Inflammatory macrophage treated with lipopolysaccharide for 1 hour (primary cell): ENCODE measurements at places on chromosomes 6 and 20.
A peak's percentile ranks its signal among the peaks of the same experiment; 100 is the strongest.

DNA sequence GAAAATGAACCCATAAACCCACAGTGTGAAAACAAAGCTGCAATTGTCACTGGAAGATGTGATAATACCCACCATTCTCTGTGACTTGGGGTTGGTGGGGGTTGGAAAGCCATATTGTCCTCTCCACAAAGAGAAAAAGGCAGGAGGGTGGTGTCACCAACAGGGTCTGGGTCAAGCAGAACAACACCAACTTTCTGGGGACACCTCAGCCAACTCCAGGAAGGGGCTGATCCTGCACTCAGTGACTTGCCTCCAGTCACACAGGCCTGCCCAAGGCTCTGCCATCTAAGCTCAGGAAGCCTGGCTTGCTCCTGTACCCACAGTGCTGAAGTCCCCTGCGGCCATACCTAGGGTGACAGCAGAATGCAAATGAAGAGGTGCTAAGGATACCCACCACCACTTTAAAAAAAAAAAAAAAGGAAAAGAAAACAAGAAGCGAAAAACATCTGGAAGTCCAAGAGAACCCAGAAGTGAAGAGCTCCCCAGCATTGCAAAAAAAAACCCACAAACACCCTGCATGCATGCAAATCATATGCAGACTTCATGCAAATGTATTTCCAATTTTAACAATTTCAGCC is 110.6 kb downstream of the PREX1 start:
- no peak for DNase-seq

DNA sequence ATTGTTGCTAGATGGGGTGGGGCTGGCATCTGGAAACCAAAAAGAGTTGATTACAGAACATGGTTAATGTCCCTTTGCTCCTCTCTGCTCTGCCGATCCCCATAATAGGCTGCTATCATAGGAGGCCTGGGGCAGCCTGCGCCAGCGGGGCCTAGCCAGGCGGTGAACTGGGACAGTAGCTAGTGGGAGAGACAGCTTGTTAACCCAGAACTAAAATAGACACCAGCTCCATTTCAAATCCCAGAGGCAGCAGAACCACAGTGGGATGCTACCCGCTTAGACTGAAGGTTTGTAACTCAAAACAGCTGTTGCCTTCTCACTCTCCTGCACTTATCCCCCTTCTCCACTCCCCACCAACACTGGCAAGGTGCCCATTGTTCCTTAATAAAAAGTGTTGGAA is 98.5 kb downstream of the SSR1 start:
- no peak for DNase-seq

- DNase-seq: no peak
Observed at GRCh38 chr20:24916412-24916811, 32.7 kb upstream of the CST7 start.

GRCh38 chr6:168518348-168518745 is 77.4 kb downstream of the SMOC2 start:
- DNase-seq: no peak

GRCh38 chr6:166997768-166998255 is 1.4 kb upstream of the CEP43 start:
- peak; percentile 52 for DNase-seq

- DNase-seq: no peak
Observed at GRCh38 chr6:110882824-110883554, 8.4 kb downstream of the AMD1 start.

- no peak for DNase-seq
Observed at GRCh38 chr6:6543181-6543879, 45.2 kb upstream of the LY86 start.

DNA sequence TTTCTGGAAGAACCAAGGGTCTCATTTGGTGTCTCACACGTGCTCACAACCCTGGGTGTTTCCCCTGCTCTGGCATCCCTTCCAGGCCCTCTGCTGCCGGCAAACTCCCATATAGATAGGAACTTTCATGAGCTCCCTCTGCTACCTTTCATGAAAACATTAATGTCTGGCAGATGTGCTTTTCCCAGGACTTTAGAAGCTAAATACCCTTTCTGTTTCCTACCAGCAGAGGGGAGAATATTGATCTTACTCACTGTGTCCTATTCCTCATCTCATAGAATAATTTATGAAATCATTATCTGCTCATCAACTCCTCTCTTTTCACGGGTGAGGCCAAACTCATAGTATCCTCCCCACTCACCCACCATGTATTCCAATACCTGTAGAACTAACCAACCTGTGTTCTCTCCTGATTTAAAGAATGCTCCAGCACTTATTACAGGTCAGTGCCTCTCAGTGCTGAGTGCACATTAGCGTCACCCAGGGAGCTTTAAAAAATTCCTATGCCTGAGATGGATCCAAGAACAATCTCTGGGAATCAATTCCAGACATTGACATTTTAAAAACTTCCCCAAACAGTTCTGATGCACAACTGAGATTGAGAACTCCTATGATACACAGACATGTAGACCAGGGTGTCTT is 298.5 kb upstream of the JAG1 start:
- DNase-seq: no peak

GRCh38 chr6:36139431-36139830 is 9.1 kb downstream of the MAPK13 start:
- no peak for DNase-seq

GRCh38 chr6:91043751-91044150 is 456.9 kb upstream of the MAP3K7 start:
- DNase-seq: no peak

DNA sequence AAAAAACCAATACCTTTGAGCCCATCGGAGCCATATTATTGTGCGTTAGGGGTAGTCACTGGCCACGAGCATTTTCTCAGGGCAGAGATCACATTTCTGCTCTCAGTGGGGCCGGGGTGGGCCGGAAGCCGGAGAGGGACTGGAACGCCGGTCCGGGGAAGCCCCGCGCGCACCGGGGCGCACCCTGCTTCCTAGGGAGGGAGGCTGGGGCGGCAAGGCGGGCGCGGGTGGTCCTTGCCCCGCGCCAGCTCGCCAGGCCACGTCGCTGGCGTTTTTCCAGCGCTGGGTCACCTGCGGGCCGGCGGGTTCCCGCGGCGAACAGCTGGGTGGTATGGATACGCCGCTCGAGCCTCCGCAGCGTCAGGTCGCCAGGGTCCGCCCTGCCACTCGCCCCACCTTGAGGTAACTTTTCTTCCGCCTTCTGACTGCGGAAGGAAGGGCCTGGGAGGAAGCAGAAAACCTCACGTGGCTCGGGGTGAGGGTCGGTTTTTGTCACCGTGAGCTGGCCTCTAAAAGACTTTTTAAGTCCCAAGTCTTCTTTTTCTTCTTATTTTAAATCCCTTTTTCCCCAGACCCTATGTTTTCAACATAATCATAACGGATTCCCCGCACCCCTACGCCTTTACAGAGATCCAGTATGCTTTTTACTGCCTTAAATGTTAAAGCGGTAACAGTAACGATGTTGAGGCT is 2.7 kb upstream of the EEF1A1 start:
- DNase-seq: peak; percentile 65

- no peak for DNase-seq
Observed at GRCh38 chr20:3645309-3646066, 17.7 kb downstream of the GFRA4 start.

GRCh38 chr6:106540907-106541306 is 88.4 kb downstream of the RTN4IP1 start:
- DNase-seq: no peak

DNA sequence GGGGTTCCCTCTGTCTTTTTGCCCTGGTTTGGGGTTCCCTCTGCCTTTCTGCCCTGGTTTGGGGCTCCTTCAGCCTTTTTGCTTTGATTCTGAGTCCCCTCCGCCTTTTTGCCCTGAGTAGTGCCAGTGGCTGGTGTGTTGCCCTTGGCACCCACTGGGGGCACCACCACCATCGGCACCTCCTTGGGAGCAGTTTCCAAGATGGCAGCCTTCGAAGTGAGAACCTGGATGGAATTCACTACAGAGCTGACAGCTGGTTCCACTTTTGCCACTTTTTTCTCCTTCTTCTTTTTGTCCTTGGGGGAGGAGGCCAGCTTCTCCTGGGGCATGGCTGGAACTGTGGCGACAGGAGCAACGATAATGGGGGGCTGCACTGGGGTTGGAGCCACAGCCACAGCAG is 22.2 kb downstream of the RRBP1 start:
- DNase-seq: no peak

DNA sequence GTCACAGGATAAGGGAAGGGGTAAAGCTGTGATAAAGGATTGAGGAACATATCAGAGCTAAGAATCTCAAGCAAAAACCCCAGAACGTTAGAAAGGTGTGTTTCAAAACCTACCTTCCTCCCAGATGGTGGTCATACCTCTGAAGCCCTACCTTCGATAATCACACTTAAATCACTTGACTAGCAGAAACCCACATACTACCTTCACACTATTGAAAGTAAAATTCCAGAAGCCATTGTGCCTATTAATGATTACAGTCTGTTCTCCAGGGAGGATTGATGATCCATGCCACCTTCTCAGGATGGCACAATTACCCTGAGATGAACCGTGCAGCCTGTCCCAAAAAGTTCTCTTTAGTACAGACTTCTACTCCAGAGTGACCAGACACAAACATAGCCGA is 72.3 kb upstream of the SOX4 start:
- DNase-seq: no peak

GRCh38 chr6:30323806-30324205 is 2.9 kb upstream of the TRIM39 start:
- DNase-seq: no peak

DNA sequence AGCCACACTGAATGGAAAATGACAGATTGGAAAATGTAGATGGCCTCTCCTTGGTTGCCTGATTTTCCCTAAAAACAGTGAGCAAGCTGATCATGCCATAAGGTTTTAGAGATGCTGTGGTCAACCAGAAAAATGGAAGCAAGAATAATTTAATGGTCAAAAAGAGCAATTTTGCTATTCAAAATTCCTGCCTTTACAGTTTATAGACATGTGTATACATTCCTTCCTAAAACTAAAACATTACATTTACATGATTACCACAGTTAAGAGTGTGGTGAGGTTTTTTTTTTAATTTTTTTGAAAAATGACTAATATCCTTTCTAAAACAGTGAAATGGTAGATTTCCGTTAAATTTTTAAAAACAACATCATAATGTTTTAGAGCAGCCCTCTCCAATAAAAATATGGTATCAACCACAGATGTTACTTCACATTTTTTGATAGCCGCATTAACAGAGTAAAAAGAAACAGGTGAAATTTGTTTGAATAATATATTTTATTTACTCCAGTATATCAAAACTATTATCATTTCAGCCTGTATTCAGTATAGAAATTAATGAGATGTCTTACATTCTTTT is 407.0 kb upstream of the SOX4 start:
- DNase-seq: no peak

GRCh38 chr6:28789553-28790083 is 134.2 kb downstream of the TRIM27 start:
- DNase-seq: peak; percentile 31

GRCh38 chr6:159174263-159174969 is 5.2 kb downstream of the FNDC1 start:
- DNase-seq: peak; percentile 51

- no peak for DNase-seq
Observed at GRCh38 chr6:126372626-126373025, 32.7 kb downstream of the CENPW start.

- no peak for DNase-seq
Observed at GRCh38 chr6:170584954-170585498, 589 bp upstream of the PDCD2 start.

- no peak for DNase-seq
Observed at GRCh38 chr6:17167327-17167979, 65.6 kb downstream of the STMND1 start.

DNA sequence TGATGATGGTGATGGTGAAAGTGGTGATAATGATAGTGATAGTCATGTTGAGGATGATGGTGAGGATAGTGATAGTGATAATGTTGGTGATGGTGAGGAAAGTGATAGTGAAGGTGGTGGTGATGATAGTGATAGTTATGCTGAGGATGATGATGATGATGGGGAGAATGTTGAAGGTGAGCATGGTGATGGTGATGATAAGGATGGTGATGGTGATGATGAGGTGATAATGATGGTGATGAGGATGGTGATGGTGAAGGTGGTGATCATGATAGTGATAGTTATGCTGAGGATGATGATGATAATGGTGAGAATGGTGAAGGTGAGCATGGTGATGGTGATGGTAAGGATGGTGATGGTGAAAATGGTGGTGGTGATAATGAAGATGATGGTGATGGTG is 64.9 kb upstream of the ZNF337 start:
- no peak for DNase-seq

- DNase-seq: no peak
Observed at GRCh38 chr6:38586992-38587391, 52.7 kb downstream of the BTBD9 start.

DNA sequence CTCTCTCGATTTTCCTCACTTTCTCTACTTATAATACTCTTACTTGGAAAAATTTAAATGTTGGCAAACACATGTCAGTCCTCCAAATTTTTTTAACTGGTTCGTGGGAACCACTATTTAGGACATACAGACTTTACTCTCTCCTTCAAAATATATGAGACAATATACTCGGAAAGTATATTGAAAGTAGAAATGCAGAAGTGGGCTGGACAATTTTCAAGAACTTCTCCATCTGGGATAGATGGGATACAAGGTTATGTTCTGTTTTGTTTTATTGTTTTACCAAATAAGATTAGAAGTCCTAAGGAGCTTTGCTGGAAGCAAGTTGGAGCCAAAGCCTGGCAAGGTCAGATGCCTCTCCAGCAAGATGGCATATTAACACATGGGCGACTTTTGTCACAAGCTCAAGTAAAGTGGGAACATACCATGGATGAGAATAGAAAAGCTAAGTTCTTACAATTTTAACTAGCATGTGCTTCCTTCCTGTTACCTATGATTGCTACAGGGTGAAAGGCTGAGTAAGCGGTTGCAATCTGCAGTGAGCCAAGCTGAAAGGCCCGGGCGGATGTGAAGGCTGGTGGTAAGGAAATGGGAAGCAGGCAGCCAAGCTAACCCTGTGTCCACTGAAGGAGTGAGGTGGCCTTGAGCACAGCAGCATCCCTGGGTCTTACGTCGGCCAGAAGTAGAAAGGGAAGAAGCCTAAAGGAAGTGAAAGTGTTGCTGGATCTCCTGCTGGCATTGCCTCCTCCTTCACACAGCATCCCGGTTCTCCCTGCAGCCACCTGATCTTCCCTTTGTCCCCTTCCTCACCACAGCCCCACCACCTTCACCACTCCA is 7.1 kb downstream of the MAP3K5 start:
- DNase-seq: peak; percentile 83

DNA sequence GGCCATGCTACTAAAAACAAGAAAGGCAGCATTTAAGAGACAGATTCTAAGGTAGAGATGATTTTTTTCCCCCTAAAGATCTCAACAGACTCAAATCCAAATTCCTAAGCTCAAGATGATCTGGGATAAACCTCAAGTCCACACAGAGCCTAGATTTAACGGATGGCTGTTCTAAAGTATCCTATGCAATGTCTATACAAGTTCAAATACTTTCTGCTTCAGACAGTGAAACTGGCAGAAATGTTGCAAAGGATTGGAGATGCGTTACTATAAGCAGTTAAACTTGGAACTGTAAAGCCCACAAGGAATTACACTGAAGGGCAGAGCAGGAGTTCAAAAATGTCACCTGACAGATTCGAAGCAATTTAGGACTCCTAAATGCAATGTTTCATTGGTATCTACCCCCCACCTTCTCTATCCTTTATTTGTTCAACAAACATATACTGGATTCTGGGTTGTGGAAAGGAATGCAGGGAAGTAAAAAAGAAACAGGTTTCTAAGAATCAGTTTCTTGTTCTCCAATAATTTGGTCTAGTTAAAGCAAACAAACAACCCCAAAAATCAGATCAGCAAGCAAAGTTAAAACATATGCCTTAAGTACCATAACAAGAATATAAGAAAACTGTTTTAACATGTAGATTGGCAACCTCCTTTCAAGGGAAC is 1.6 kb downstream of the DNAAF9 start:
- no peak for DNase-seq

- no peak for DNase-seq
Observed at GRCh38 chr6:158514176-158514575, 45.7 kb upstream of the TMEM181 start.
